IMR-90 (cell line): ENCODE measurements at places on chromosomes 7 and 10. TPM values are rescaled to one million over a fixed set of nuclear protein-coding genes. Genes with fewer than 3 reads are reported as not detected.

PON1 gene
- not detected in 2 replicates for total RNA-seq

DNA sequence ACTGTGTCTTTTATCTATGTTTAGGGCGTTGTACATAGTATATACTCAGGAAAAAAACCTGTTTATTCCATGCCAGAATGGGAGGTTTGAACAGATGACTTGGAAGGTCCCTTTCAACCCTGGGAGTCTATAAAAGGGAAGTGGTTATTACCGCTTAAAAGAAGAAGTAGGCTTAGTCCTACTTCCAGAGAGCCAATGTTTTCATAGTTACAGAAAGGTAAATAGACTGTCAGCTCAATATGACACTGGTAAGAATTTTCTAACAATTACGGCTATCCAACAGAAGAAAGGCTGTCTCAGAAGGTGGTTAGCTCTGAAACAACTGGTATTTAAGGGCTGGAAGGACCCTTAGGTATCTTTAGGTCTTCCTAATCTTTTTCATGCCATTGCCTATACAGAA, 1.1 kb upstream of the TFAM start:
- H3K4me3 ChIP-seq: no peak overlapping the region
- H3K27me3 ChIP-seq: no peaks in the 10 kb centered on the region
- peaks cover 5% of the 10 kb centered on the region for H3K36me3 ChIP-seq
- H3K4me1 ChIP-seq: no peaks in the 10 kb centered on the region; the same call in 1 of the 2 replicates
- no peak for DNase-seq

DNA sequence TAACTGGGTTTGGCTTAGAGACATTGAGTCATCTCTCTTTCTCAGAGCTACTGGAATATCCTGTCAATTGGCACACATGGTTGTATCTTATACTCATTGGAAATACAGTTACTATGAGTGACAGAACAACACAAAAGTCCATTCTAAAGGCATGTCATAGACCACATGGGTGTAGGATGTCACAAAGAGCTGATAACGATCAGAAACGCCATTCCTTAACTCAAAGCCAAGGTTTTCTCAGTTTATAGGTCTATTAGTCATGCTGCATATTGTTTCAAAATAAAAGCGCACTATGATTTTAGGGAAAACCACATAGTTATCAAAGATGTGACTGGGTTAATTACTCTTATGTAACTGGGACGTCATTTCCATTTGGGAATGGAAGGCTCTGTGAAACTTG, 147.2 kb upstream of the FAM171A1 start:
- no peak overlapping the region for H3K27ac ChIP-seq
- DNase-seq: no peak
- no peaks in the 10 kb centered on the region for H3K36me3 ChIP-seq
- H3K27me3 ChIP-seq: peaks cover 12% of the 10 kb centered on the region
- H3K4me3 ChIP-seq: no peak overlapping the region

- no peak overlapping the region for H3K4me3 ChIP-seq
- no peak for DNase-seq
- H3K4me1 ChIP-seq: no peaks in the 10 kb centered on the region
- no peaks in the 10 kb centered on the region for H3K27me3 ChIP-seq
- no peak overlapping the region for H3K27ac ChIP-seq
These were observed 60.4 kb upstream of the RAPGEF5 start for GRCh38 chr7:22417349-22417748.

GRCh38 chr7:79272066-79272669, 181.3 kb downstream of the MAGI2 start:
- peaks cover 2% of the 10 kb centered on the region; the same call in 1 of the 2 replicates for H3K4me1 ChIP-seq
- no peak overlapping the region for H3K27ac ChIP-seq
- peak; percentile 70 for DNase-seq
- H3K36me3 ChIP-seq: no peaks in the 10 kb centered on the region

DNA sequence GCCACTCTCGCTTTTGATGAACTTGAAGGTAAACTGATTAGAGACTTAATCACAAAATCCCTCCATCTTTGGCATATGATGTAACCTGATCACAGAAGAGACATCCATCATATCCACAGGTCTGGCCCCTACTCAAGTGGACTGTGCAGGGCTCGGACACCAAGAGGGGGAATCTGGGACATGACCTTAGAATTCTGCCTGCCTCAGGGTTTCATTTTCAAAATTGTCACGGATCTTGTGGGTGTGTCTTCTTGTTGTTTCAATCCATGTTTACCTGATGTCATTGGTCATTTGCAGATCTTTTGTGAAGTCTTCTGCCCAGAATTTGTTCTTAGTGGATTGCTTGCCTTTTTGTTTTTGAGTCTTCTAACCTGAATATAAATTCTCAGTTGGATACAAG, 5.9 kb upstream of the ARMS2 start:
- H3K27ac ChIP-seq: no peak overlapping the region
- H3K27me3 ChIP-seq: no peaks in the 10 kb centered on the region; the same call in none of the 2 replicates
- H3K36me3 ChIP-seq: no peaks in the 10 kb centered on the region
- peaks cover 2% of the 10 kb centered on the region for H3K4me1 ChIP-seq
